ENCODE measurements at places on chromosomes 1 and 21. TPM values are rescaled to one million over a fixed set of nuclear protein-coding genes. Genes with fewer than 3 reads are reported as not detected.

- no peak for DNase-seq
Observed at GRCh38 chr1:247118946-247119446, 14.8 kb upstream of the ZNF669 start.

The MROH9 gene
- 0.16 TPM for total RNA-seq

The C4BPB gene
- not detected for total RNA-seq

GRCh38 chr21:38784458-38785266 lies 21.1 kb upstream of the ETS2 start:
- no peak for DNase-seq

DNA sequence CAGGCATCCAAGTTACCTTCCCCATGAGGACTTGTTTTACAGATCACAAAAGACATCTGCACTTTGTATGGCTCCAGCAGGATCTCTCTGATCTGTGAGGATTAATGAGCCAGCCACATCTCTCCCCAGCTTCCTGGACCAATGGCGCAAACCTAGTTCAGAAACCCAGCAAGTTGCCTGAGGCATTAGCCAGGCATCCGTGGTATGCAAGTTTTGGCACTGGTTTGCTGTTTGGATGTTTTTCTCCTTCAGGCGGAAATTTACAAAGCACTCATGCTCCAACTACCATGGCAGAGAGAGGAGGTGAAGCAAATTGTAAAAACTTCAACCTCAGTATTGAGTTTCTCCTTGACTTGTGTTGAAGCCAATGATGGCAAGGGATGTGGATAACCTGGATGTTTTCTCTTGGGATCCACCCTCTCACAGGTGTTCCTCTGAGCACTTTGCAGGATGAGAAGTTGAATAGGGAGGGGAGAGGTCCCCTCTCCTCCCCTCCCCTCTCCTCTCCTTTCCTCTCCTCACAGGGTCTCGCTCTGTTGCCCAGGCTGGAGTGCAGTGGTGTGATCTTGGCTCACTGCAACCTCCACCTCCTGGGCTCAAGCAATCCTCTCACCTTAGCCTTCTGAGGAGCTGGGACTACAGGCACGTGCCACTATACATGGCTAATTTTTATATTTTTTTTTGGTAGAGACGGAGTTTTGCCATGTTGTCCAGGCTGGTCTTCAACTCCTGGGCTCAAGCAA lies 25.6 kb upstream of the ENO1 start:
- DNase-seq, result peak; percentile 85
